ENCODE measurements at places on chromosomes 3 and 15.

DNA sequence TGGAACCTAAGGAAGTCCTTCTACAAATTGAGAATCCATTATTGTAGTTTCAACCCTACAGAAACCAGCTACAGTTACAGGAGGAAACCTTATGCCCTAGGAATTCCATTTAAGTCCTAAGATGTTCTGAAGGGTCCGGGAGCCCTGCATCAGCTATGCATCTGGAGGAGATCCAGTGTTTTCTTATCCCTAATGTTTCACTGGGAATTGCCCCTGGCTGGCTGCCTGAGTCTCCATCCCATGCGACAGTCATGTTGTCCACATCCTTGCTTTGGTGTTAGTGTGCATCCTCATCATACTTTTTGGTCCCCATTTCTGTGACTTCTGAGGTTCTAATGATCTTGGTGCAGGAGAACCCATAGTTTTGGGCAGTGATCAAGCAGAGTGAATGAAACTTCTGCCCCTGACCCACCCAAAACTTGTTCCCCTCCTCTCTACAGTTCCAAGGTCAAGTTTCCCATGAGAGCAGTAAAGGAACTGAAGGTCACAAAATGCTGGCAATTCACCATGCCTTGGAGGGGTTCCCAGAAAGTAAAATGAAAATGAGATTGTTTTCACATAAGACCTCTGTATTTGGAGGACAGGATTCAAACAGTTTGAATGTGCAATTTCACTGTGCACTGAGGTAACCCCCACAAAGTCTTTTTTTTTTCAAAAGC is 121.9 kb upstream of the PHLDB2 start:
- no peak for DNase-seq

DNA sequence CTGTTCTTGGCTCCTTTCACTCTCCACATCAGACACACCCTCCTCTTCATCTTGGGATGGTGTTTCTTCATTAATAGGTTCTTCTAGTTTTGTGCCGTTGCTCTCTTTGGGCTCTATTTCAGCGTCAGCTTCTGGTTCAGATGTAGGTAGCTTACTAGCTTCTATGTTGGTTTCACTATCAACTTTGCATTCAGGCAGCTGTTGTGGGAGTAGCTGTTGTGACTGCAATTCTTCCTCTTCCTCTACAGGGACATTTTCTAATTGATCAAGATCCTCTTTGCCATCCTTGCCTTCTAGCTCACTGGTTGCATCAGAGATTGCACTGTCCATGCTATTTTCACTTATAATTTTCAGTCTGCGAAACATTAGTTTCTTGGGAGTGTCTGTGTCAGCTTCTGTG is 80.1 kb downstream of the SETD2 start:
- no peak for DNase-seq

DNA sequence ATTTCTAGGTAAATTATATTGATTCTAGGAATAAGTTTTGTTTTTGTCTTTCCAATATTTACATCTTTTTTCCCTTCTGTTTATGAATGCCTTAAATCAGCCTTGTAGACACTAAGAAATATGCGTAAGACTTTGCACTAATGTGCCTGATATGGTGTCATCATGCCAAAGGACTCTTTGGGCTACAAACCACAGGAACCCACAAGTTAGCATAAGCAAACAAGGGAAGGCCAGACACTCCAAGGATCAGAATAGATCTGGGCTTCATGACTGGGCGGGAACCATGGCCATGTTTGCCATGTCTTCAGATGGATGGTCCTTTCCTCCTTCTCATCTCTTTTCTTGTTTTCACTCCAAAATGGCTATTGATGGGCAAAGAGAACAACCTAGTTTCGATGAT is 242.2 kb upstream of the CHRNA7 start:
- DNase-seq, result no peak

DNA sequence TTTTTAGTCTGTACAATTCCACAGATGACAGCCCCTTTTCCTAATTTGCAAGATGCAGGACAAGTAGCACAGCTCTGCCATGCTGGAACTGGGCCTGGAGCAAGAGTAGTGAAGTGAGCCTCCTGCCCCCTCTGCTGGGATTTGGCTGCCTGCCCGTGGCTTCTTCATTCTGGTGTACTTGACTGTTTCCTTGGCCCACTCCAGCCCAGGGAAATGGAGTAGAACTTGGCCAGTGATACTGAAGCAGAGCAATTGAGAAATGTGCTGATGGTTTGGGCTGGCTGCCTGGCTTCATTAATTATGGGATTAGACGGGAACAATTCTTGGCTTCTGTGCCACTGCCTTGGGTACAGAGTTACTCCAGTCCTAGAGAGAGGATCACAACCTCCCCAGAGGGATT is 2.8 kb downstream of the GPD1L start:
- no peak for DNase-seq

- DNase-seq, result no peak
Observed at GRCh38 chr15:66066481-66066880, 187.1 kb downstream of the MEGF11 start.

DNA sequence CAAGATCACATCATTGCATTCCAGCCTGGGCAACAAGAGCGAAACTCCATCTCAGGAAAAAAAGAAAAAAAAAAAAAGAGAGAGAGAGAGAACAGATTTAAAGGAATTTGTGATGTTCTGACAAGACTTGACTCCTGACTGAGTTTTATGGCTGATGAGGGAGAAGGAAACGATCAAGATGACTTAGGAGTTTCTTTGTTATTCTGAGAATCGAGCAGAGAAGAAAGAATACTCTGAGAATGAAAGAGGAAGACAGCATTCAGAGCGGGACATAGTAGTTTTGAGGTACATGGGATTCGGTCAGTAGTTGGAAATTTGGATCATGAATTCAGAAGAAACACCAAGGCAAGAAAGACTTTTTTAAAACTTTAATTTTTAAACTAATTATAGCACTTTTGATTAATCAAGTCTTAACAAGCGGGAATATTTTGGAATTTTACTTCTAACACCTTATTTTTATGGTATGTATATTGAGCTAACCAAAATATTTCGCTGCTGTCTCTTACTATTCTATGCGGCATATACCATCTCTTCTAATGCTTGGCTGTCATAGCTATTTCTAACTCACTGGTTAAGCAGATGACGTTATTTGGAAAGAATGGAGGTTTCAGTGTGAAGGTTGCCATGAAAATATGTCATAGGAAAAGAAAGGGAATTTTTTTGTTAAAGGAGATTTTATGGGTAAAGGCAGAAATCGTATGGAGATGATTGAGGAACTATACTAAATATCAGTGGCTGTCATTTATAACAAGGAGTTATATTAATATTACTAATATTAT is 644.1 kb downstream of the RBMS3 start:
- DNase-seq, result no peak

DNA sequence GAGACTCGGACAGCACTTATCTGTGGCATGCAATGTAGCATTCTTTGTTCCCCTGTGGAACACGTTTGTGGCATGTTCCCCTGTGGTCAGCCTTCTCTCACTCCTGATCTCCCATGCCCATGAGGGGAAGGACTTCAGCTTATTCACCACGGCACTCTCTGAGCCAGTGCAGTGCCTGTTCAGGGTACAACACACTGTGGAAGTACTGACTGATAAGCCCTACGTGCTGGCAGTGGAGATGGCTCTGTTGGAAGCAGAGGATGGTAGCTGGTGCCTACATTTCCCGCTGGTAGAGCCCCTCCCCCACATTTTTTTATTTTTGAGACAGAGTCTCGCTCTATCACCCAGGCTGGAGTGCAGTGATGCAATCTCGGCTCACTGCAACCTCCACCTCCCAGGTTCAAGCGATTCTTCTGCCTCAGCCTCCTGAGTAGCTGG is 43.5 kb upstream of the ETV5 start:
- no peak for DNase-seq

DNA sequence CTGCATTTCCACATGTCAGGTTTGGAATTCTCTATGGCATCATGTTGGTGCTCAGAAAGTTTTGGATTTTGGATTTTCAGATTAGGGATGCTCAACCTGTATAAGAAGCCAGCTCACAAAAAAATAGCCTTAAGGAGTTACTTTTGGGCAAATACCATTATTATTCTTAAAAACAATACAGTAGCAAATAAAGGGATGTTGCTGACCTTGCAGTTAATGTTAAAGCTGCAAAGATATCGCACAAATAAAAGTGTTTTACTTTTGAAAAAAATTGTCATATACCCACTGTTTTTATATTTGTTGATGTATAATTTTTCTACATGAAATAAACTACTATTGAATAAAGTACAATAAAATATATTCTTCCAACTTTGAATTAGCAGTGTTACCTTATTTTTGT is 60.1 kb downstream of the LYSMD4 start:
- DNase-seq, result no peak

- no peak for DNase-seq
Observed at GRCh38 chr3:58171126-58171525, 39.6 kb downstream of the DNASE1L3 start.

DNA sequence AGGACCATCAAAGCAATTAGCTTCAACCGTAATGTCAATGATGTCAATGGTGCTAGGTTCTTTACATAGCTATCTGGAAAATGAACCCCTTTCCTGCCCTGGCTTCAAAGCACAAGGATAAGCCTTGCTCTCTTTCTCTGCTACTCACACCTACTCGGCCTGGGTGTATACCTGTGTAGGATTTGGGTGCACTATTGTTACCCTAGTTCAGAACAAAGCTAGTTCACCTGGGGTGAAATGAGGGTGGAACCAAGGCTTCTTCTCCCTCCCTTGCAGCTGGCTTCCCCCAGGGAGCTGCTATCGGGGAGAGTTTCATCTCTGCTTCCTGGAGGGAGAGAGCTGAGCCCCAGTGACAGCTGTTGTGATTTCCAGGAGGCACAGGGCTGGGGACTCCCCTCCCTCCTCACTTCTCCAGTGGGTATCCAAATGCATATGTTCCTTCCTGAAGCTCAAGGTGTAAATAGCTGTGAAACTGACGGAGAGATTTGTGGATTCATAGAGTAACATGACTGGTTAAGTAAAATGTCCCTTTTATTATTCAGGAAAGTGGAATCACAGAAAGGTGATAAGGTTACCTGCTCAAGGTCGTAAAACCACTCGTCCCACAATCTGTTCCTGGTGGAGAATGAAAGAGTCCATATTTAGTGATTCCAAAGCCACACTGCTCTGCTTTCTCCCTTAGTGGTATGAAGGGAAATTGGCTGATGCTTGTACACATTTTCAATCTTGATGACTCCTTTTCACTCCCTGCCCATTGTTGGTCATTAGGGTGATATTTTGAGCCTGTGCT is 11.8 kb upstream of the C3orf70 start:
- no peak for DNase-seq

GRCh38 chr3:70308760-70309159 is 3.7 kb downstream of the MDFIC2 start:
- DNase-seq, result no peak

- no peak for DNase-seq
Observed at GRCh38 chr3:5187920-5188418, 462 bp downstream of the EDEM1 start.

DNA sequence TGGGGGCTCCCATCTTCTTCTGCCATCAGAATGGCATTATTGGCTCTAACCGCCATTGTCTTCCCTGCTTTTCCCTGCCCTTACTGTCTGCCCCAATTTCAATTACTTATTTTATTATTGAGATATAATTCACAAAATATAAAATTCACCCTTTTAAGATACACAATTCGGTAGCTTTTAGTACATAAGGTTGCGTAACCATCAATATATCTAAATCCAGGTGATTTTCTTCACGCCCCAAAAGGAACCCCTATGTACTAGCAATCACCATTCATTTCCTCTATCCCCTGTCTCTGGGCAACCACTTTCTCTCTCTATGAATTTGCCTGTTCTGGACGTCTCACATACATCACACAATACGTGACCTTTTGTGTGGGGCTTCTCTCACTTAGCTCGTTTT is 18.0 kb downstream of the RBP2 start:
- DNase-seq, result no peak

- no peak for DNase-seq
Observed at GRCh38 chr3:73461547-73461946, 163.2 kb downstream of the PDZRN3 start.

DNA sequence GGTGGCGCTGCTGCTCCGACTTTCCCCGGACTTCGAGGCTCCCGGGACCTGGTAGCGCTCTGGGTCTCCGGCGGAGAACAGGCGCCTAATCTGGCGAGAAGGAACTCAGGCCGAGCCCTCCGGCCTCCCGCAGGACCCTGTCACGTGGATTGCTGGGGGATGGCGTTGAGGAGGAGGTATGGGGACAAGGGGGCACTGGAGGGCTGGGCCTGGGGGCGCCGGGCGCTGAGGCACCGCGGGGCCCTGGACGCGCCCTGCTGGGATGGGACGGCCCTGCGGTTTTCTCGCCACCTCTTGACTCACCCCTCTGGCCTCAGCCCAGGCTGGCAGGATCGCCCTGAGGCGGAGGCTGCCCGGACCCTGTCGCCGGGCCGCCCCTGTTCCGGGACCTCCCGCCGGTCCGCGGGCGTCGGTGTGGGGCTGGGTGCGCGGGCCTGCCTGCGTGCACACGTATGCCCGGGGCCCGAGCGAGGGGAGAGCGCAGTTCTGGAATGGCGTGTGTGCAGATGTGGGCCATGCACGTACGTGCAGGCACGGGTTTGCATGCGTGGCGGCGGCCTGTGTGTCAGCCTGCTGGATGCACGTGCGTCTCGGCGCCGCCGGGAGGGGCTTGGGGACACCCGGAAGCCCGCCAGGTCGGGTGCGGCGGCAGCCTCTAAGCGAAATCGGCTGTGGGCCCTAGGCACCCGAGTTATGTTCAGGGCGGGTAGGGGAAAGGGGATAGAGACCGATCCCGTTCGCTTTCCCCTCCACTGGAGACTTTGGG is 752 bp downstream of the C15orf39 start:
- peak; percentile 62 for DNase-seq

- no peak for DNase-seq
Observed at GRCh38 chr3:139586420-139587017, 47.0 kb upstream of the RBP1 start.

DNA sequence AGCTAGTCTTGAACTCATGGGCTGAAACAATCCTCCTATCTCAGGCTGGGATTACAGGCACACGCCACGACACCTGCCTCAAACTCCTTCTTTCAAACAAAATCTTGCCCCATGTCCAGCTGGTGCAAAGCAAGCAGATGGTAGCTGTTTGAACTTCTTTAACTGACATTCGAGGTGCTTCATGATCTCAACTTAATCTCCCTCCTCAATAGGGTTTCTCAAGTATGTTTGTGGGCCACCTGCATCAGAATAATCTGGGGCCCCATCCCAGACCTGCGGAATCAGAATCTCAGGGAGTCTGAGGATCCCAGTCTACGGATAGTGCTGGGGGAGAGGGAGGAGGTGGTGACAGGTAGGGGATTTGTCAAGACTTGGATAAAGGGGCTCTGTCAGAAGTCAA is 20.9 kb upstream of the TRH start:
- DNase-seq, result no peak

- DNase-seq, result no peak
Observed at GRCh38 chr15:91135201-91136130, 35.4 kb downstream of the SV2B start.

DNA sequence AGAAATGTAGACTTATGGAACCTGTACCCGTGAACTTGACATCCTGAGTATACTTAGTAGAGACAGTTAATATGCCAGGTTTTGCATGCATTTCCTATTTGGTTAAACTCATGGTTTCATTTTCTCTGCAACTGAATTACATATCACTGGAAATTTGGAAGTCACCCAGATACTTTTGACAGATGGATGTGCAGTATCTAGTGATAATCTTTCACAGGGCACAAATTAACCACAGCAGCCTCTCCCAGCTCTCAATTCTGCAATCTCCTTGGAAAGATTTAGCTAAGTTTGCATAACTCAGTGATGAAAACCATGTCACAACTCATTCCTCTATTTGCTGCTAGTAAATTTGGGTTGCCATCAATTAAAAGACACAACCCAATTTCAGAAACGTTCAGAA is 162.3 kb upstream of the TPM1 start:
- DNase-seq, result no peak

All from activated CD8-positive, alpha-beta memory T cell treated with anti-CD3 and anti-CD28 coated beads for 1 hour (primary cell).